Gastroesophageal sphincter (tissue), 4 donors: ENCODE measurements at places on chromosomes 6 and 20. TPM values are rescaled to one million over a fixed set of nuclear protein-coding genes. Genes with fewer than 3 reads are reported as not detected.

CLVS2 gene
- 0.54 TPM for total RNA-seq

E2F1 gene
- 1.7 TPM for total RNA-seq

STMND1 gene
- total RNA-seq = not detected

LTB gene
- total RNA-seq = not detected

TAPBP gene
- total RNA-seq = 63.5 TPM

GRIK2 gene
- 0.85 TPM for total RNA-seq

BPIFB1 gene
- total RNA-seq = not detected

SIRPB1 gene
- total RNA-seq = 4.4 TPM

CCDC170 gene
- total RNA-seq = 0.78 TPM

DYNLT2 gene
- total RNA-seq = 1.3 TPM

FILIP1 gene
- total RNA-seq = 39.0 TPM

HEY2 gene
- 2.3 TPM for total RNA-seq
